ENCODE measurements at places on chromosomes 7 and 10.

- no peak for DNase-seq
Measured at GRCh38 chr10:90435296-90435695, 422.5 kb downstream of the HTR7 start.

DNA sequence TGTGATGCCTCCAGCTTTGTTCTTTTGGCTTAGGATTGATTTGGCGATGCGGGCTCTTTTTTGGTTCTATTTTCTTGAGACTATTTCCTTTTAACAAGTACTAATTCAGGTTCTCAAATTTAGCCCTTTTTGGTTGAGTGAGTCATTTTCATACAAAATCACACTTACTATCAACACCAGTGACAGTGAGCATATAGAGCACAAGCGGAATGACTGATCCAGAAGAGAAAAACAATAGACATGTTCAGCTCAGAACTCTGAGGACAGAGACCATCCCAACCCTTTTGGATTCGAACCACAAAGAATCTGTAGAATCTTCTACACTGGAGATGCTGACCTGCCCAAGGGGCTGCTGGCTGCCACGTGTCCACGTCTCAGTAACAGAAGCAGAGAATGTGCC, 56.4 kb upstream of the INSYN2A start:
- no peak for DNase-seq

GRCh38 chr7:37945336-37945735, 24.9 kb downstream of the EPDR1 start:
- no peak for DNase-seq

GRCh38 chr10:67884842-67885670, 600 bp downstream of the SIRT1 start:
- peak; percentile 46 for DNase-seq

GRCh38 chr7:52691257-52691656, 344.2 kb upstream of the POM121L12 start:
- no peak for DNase-seq

DNA sequence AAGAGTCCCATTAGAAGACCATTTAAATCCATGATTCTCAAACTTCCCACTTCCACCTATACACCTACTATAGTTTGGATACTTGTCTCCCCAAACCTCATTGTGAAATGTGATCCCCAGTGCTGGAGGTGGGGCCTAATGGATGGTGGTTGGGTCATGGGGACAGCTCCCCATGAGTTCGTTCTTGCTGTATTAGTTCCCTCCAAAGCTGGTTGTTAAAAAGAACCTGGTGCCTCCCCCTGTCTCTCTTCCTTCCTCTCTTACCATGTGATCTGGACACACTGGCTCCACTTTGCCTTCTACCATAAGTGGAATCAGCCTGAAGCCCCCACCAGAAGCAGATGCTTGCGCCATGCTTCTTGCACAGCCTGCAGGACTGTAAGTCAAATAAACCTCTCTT, 53.9 kb downstream of the WIPF3 start:
- no peak for DNase-seq

GRCh38 chr10:58220769-58221451, 46.8 kb downstream of the IPMK start:
- no peak for DNase-seq

- no peak for DNase-seq
Measured at GRCh38 chr7:28773423-28774145, 184.5 kb downstream of the TRIL start.

DNA sequence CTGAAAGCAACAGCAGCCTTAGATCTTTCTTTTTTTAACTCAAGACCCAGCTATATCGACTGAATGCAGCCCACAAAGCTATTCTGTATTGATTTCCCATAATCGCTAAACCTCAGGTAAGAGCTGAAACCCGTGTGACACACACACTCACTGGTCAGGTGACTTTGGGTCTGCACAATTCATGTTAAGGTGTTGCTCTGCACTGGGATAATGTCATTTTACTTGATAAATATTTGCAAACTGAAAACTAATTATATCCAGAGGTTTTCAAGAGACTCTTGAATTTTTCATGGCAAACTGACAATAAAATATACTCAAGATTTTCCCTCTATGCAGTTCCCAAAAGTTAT, 33.1 kb downstream of the SCRN1 start:
- DNase-seq, result no peak

- no peak for DNase-seq
Measured at GRCh38 chr7:151754142-151754590, 122.7 kb downstream of the PRKAG2 start.

GRCh38 chr7:70474639-70475234, 657.2 kb upstream of the GALNT17 start:
- DNase-seq, result no peak

DNA sequence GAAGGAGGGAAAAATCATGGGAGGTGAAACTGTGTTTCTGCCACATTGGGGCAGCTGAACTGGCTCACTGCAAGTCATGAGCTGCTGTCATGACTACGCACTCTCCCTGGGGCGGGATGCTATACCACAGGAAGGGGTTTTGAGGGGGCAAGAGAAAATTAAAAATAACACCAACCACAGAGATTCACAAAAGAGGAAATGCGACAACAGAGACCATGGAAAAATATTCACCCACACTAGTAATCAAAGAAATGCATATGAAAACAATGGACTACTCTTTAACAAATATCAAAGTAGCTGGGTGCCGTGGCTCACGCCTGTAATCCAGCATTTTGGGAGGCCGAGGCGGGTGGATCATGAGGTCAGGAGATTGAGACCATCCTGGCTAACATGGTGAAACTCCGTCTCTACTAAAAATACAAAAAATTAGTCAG, 65.2 kb upstream of the TM9SF3 start:
- DNase-seq, result no peak

GRCh38 chr10:62503872-62504271, 129.7 kb downstream of the ZNF365 start:
- no peak for DNase-seq

- no peak for DNase-seq
Measured at GRCh38 chr10:88528201-88528600, 54.9 kb downstream of the RNLS start.

DNA sequence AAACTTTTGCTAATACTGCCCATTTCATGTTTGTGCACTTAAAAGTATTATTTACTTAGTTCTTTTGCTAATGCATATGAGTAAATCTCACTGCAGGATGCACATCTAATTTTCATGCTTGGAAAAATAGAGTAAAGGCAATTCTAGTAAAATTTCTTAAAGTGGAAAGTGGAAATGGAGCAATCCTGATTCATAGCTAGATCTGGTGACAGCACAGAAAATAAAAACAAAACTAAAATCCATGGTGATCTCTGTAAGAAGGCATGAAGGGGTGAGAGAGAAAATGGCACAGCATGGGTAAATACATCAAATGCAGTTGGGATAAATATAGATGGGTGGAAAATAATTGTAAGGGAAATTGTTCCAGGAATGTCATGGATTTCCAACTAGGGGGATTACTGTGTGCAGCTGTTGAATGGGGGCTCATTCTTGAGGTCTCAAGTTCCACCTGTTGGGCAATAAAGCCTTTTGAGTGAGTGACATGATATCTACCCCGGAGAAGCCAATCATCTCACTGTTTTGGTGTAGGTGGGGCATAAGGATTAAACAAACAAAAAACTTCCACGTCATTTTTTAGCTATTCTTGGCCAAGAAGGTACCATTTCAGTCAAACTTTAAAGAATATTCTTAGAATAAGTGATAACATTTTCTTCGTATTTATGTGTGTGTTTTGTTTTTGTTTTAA, 1.7 kb upstream of the MCU start:
- no peak for DNase-seq

DNA sequence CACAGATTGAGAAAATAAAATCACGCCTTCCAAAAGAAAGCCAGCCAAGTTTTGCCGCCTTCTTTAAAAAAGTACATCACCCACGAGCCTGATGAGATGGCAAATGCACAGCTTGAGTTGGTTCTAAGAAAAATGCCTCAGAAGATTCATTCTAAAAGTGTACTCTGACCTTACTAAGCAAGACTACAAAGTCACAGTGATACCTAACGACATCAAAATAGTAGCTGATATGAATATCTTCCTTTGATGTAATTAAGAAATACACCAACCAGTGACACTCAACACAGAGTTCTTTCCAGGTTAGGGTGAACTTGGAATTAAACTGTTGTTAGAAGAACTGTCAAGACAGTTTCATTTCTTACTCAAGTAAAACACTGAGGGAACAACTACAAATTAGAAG, 78.0 kb upstream of the AMPH start:
- no peak for DNase-seq

DNA sequence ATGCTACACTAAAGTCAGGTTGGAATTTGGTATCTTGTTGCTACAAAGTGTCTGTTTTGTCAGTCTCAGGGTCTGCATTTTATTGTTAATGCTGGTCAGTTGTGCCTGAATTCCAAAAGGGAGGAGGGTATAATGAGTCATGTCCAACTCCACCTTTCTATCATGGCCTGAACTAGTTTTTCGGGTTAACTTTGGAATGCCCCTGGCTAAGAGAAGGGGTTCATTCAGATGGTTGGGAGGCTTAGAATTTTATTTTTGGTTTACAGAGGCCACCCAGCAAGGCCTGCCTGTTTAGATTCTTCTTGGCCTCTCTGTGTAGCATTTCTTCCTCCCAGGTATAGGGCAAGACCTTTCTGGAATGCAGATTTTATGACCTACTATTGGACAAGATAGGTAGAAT, 93.2 kb downstream of the SKIDA1 start:
- no peak for DNase-seq

- no peak for DNase-seq
Measured at GRCh38 chr10:111077785-111078504, 1.1 kb downstream of the ADRA2A start.

- DNase-seq, result no peak
Measured at GRCh38 chr10:91249700-91250099, 29.2 kb downstream of the PCGF5 start.

DNA sequence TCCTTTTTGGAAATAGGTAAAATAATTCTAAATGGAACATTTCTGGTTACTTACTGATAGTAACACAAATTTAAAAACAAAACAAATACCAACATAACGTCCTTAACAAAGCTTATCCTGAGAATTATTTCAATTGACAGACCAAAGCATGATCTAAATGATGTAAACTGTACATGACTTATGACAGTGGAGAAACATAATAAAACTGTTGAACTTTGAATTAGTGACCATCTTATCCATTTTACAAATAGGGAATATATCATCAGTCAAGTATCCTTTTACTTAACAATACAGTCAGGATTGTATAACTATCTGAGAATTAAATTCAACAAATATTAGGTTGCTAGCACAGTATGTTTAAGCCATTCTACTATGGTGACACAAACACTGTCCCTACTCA, 2.4 kb downstream of the IPMK start:
- DNase-seq, result no peak

Data from stimulated activated CD8-positive, alpha-beta memory T cell treated with anti-CD3 and anti-CD28 coated beads, Interleukin-4, amount 100 ng/mL, for 1 hour (primary cell).